Heart left ventricle (tissue), 16 donors: ENCODE measurements at places on chromosomes 12 and 14.
A peak's percentile ranks its signal among the peaks of the same experiment; 100 is the strongest.

GRCh38 chr12:80193865-80194264 lies 94.5 kb downstream of the OTOGL start:
- H3K4me1 ChIP-seq = no peaks in the 10 kb centered on the region
- peak overlapping the region; percentile 21 for H3K27ac ChIP-seq
- no peaks in the 10 kb centered on the region for H3K27me3 ChIP-seq
- no peaks in the 10 kb centered on the region for H3K36me3 ChIP-seq
- no peak overlapping the region for H3K4me3 ChIP-seq
- no peak for DNase-seq

DNA sequence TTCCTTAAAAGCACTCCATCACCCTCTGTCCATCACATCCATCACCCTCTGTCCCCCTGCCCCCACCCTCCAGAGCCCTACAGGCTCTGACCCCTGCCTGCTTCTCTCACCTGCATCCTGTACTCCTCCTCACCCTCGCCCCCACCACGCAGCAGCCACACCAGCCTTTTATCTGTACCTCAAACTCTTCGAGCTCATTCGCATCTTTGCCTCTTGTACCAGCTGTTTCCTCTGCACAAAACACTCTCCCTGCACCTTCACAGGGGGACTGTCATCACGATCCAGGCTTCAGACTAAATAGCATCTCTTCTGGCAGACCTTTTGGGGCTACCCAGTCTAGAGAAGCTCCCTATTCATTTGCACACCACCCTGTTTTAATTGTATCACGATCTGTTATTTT lies 24.1 kb downstream of the TMEM229B start:
- no peak for DNase-seq
- no peak overlapping the region for H3K27ac ChIP-seq
- no peaks in the 10 kb centered on the region for H3K36me3 ChIP-seq
- no peaks in the 10 kb centered on the region for H3K27me3 ChIP-seq

DNA sequence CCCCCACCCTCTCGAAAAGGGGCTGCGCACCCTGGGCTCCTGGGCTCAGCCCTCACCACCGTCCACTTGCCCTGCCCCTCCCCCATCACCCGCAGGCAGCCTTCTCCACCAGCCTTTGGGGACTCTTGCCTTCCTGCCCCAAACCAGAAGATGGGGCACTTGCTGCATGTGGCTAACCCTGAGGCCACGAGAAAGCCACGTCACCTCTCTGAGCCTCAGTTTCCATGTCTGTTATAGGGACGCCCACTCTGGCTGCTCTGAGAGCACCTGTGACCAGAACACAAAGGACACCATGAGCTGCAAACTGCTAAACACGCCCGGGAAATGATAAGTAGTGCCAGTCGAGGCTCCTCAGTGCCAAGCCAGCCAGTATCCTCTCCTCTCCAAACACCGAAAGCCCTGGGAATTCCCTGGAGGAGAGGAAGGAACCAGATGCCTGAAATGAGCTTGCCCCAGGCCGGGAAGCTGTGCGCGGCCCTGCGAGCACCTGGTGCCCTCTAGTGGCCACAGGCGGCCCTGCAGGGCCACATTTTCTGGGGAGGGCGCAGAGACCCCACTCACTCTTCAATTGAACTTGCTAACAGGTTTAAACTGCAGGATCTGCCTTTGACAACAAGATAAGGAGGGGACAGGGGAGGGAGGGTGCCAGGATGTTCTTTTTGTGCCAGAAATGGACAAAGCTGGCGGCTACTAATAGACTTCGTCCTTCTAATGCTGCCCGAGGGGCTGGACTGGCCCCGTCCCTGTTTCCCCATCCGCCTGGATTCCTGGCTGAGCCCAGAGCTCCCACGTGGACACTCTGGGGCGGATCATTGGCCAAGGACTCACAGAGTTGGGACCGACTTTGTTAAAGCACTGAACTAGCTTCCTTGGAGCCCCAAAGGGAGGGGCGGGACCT lies 10.2 kb upstream of the SERPINA9 start:
- no peak overlapping the region for H3K4me3 ChIP-seq
- peaks cover 8% of the 10 kb centered on the region for H3K4me1 ChIP-seq

GRCh38 chr14:99503848-99504453 lies 22.7 kb downstream of the CCNK start:
- H3K27ac ChIP-seq = no peak overlapping the region
- DNase-seq = no peak
- H3K4me1 ChIP-seq = no peaks in the 10 kb centered on the region
- H3K36me3 ChIP-seq = peaks cover 99% of the 10 kb centered on the region
- H3K4me3 ChIP-seq = no peak overlapping the region

DNA sequence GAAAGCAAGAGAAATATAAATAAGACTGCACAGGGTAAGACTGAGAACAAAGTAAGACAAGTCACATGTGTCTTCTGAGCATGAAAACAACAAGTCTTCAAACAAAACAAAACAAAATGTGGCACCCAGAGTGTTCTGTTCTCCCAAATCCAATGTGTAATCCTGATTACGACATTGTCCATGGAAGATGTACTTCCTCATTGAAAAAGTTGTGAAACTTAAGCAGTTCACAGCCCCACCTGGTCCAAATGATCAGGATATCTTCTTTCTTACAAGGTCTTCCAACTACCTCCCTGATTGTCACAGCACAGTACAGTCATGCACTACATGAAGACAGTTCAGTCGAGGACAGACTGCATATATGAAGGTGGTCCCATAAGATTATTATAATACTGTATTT lies 23.3 kb upstream of the NEK9 start:
- H3K27me3 ChIP-seq = no peaks in the 10 kb centered on the region
- DNase-seq = no peak
- H3K4me1 ChIP-seq = peaks cover 67% of the 10 kb centered on the region

- no peaks in the 10 kb centered on the region for H3K27me3 ChIP-seq
- no peak overlapping the region for H3K27ac ChIP-seq
- no peak overlapping the region for H3K4me3 ChIP-seq
Measured at GRCh38 chr12:59040043-59040442, 119.7 kb upstream of the LRIG3 start.

DNA sequence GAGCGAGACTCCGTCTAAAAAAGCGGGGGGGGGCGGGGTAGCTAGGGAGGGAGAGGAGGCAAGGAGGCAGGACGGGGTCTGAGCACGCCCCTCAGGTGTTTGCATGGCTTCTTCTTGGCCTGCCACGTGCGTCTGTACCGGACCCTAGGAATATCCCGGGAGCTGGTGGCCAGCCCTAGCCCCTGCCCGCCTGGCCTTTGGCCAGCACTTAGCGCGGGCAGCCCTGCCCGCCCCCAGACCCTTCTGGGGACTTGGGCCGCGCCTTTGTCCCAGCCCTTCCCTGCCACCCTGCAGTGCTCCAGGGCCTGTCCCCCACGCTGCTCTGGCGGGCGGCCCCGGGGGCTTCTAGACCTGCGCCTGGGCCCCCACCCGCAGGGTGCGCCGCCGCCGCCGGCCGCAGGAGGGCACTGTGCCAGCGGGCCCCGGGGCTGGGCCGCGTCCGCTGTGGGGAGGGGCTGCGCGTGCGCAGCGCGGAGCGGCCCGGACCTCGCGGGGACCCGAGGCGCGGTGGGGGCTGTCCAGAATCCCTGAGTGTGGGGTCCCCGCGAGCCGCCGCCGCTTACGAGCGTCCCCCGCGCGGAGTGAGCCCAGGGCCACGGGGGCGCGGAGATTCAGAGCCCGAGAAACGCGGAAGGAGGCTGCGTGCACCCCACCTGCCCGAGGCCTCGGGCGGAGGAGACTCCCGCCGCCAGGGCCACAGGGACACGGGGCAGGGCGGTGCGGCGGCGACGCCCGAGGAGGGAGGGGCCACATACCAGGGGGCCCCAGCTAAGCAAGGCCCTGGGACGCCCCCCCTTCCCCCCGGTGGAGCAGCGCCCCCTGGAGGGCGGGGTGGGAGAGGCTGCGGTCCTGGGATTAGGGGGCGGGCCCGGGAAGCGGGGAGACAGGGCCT lies 21.0 kb downstream of the SLC25A29 start:
- no peaks in the 10 kb centered on the region for H3K27me3 ChIP-seq
- peaks cover 50% of the 10 kb centered on the region for H3K4me1 ChIP-seq
- H3K27ac ChIP-seq = peak overlapping the region; percentile 74
- DNase-seq = peak; percentile 74
- no peaks in the 10 kb centered on the region for H3K36me3 ChIP-seq

DNA sequence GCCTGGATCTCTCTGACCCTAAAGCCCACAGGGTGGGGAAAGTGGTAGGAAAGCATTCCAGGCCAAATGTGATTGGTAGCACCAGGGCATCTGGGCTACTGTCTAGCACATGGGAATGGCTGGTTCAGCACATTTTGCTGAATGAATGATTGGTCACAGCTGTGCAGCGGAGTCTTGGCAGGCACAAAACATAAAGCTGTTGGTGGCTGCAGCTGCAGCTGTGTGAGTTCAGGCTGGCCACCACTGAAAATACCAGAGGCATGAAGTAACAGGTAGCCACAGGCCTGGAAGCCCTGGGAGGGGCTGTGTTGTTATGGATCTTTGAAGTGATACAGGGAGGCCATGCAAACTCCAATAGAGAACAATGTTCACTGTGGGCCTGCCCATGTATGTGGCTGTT lies 72.7 kb downstream of the MYRFL start:
- DNase-seq = peak; percentile 62
- no peak overlapping the region for H3K4me3 ChIP-seq
- peaks cover 10% of the 10 kb centered on the region for H3K4me1 ChIP-seq
- no peaks in the 10 kb centered on the region for H3K27me3 ChIP-seq
- no peak overlapping the region for H3K27ac ChIP-seq
- no peaks in the 10 kb centered on the region for H3K36me3 ChIP-seq

DNA sequence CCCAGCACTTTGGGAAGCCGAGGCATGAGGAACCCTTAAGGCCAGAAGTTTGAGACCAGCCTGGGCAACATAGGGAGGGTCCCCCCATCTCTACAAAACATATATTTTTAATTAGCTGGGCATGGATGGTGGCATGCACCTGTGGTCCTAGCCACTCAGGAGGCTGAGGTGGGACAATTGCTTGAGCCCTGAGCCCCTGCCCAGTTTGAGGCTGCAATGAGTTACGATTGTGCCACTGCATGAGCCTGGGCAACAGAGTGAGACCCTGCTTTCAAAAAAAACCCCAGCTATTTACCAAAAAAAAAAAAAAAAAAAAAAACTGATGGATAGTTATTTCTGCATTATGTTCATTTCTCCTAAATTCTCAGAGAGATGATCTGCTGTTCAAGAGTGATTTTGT lies 230.0 kb downstream of the SOX5 start:
- no peaks in the 10 kb centered on the region for H3K36me3 ChIP-seq
- no peak overlapping the region for H3K4me3 ChIP-seq
- H3K27ac ChIP-seq = no peak overlapping the region
- H3K4me1 ChIP-seq = no peaks in the 10 kb centered on the region
- H3K27me3 ChIP-seq = no peaks in the 10 kb centered on the region
- no peak for DNase-seq

DNA sequence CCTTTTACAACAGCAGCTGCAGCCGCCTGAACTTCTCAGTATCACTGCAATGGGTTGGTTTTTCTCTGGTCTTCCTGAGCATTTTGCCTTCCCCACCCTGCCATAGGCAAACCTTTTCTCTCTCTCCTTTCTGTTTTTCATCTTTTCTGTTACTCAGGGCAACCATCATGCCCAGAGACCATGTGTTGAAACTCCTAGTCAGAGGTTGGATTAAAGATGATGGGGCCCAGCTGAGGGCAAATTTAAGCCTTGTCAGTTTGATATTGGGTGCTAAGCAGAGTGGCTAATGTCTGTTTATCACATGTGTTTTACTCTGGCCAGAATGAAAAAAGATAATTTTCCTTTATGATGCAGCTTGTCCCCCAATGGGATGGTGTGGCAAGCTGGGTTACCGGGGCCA lies 107.9 kb upstream of the PMCH start:
- no peaks in the 10 kb centered on the region for H3K36me3 ChIP-seq
- no peak overlapping the region for H3K4me3 ChIP-seq
- no peak for DNase-seq
- H3K4me1 ChIP-seq = no peaks in the 10 kb centered on the region

- H3K27ac ChIP-seq = no peak overlapping the region
- no peaks in the 10 kb centered on the region for H3K36me3 ChIP-seq
- no peaks in the 10 kb centered on the region for H3K4me1 ChIP-seq
- peaks cover 25% of the 10 kb centered on the region for H3K27me3 ChIP-seq
Measured at GRCh38 chr12:120365675-120366340, 3.2 kb downstream of the MSI1 start.

DNA sequence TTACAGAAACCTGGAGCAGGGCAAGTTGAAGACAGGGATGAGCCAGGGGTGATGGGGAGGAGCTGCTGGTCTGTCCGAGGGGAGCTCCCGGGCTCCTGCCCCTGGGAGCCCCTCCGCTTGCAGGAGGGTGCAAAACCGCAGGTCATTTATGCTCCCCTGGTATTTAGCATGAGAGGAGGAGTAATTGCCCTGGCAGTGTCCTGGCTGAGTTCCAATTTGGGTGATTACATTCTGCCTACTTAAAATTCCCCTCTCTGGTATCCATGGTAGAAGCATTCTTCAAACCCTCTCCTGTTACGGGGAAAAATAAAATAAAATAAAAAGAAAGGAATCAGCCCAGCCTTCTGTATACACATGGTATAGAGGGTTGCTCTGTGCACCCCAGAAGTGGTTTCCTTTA lies 61.7 kb upstream of the VRK1 start:
- no peaks in the 10 kb centered on the region for H3K4me1 ChIP-seq
- DNase-seq = no peak
- H3K36me3 ChIP-seq = no peaks in the 10 kb centered on the region
- peaks cover 16% of the 10 kb centered on the region for H3K27me3 ChIP-seq
- no peak overlapping the region for H3K27ac ChIP-seq
- no peak overlapping the region for H3K4me3 ChIP-seq

DNA sequence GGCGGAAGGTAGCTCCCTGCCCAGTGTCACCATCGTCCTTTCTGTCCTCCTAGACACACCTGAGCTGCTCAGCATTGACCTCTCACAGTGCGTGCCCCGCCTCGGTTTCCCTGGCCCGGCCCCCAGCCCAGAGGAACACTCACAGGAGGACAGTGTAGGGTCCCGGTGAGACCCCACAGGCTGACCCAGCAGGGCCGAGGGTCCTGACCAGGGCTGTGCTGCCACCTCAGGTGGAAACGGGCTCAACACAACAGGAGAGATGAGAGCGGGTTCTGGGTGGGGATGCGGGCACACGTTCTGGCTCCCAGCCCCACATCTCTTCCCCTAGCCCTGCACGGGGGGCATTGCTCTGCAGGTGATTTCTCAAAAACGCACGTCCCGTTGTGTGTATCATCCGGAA lies 98.1 kb downstream of the PIWIL1 start:
- H3K27ac ChIP-seq = no peak overlapping the region
- DNase-seq = no peak
- no peaks in the 10 kb centered on the region for H3K36me3 ChIP-seq

GRCh38 chr14:78709795-78710557 lies 539.8 kb downstream of the NRXN3 start:
- no peaks in the 10 kb centered on the region for H3K36me3 ChIP-seq
- H3K4me1 ChIP-seq = no peaks in the 10 kb centered on the region
- no peaks in the 10 kb centered on the region for H3K27me3 ChIP-seq
- no peak for DNase-seq
- H3K27ac ChIP-seq = no peak overlapping the region

- no peak overlapping the region for H3K27ac ChIP-seq
- no peak overlapping the region for H3K4me3 ChIP-seq
- no peak for DNase-seq
- peaks cover 4% of the 10 kb centered on the region for H3K4me1 ChIP-seq
- H3K36me3 ChIP-seq = peaks cover 26% of the 10 kb centered on the region
- H3K27me3 ChIP-seq = no peaks in the 10 kb centered on the region
Measured at GRCh38 chr12:62520361-62520760, 53.7 kb downstream of the MON2 start.

- DNase-seq = no peak
- H3K4me1 ChIP-seq = peaks cover 6% of the 10 kb centered on the region
- no peak overlapping the region for H3K4me3 ChIP-seq
Measured at GRCh38 chr12:121288986-121289385, 7.5 kb downstream of the CAMKK2 start.
